ENCODE measurements at places on chromosomes 1 and 21.
A peak's percentile ranks its signal among the peaks of the same experiment; 100 is the strongest.

DNA sequence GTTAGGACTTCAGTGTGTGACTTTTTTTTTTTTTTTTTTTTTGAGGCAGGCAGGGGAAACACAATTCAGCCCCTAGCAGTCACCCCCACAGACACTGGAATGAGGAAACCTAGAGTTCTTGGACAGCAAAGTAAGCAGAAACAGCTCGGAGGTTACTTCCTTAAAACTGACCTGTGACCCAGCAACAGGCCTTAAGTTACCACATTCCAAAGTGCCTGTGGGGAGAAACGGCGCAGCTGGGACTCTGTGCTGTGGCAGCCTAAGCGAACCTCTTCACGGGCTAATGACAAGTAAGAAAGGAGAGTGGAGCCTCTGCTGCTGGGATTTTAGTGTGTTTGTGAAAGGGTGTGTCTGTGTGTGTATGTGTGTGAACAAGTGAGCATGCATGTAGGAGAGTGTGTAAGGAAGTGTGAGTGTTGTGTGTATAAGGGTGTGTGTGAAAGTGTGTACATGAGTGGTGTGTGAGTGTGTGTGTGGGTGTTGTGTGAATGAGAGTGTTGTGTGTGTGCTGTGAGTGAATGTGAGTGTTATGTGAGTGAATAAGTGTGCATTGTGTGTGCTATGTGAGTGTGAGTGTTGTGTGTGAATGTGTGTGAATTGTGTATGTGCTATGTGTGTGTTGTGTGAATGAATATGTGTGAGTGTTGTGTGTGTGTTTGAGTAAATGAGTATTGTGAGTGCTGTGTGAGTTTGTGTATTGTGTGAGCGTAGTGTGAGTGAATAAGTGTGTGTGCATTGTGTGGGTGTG lies 180.8 kb downstream of the BRINP2 start:
- DNase-seq: no peak

DNA sequence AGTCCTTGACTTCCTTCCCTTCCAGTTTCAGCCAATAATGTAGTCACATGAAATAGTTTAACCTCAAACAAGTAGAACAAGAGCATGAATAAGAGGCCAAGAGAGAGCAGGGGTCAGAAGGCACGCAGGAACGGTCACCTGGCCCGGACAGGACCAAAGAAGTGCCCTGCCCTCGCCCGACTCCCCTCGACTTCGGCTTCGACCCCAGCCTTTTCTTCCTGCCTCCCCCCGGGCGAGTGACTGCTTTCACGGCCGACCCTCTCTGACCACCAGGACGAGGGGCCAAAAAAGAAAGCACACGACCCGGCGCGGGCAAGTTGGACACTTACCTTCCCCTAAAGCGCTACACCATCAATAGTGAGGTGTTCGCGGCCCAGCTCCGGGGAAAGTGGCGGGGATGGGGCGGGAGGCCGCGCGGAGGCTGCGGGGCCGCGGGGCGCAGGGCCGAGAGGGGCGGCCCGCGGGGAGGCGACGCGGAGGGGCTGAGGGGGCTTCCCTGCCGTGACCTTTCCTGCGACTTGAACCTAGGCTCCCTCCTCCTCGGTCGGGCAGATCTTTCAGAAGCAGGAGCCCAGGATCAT lies 519 bp downstream of the RERE start:
- DNase-seq: peak; percentile 63

GRCh38 chr1:119943216-119943615 lies 46.9 kb upstream of the ADAM30 start:
- DNase-seq: no peak

GRCh38 chr1:234893725-234894630 lies 234.7 kb downstream of the TOMM20 start:
- DNase-seq: no peak

DNA sequence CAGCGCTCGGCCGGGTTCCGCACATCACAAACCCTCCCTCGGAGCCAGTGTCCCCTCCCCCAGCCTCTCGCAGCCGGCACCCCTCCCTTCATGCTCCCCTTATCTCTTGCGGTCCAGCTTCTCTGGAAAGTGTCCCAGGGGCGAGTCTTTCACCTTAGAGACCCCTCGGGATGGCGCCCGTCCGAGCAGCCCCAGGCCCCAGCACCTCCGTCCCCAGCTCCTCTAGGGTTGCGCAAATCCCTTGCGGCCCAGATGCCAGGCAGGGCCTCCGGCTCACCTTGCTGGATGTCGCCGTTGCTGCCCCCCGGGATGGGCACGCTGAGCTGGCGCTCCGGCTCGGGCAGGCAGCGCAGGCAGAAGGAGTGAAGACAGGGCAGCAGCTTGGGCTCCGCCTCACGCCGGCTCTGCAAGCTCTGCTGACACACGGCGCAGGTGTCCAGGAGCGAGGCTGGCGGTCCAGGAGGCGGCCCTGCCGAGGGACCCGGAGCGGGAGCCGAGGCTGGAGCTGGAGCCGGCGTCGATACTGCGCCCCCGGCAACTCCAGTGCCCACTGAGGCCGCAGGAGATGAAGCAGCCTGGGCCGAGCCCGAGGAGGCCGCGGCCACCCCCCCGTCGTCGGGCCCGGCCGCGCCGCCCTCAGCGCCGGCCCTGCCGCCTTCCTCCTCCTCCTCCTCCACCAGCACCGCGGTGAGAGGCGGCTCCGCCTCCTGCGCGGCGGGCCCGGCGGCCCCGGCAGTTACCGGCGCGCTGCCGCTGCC lies 550 bp downstream of the TRIM33 start:
- DNase-seq: peak; percentile 87

GRCh38 chr1:10054465-10054864 lies 21.7 kb downstream of the UBE4B start:
- no peak for DNase-seq

DNA sequence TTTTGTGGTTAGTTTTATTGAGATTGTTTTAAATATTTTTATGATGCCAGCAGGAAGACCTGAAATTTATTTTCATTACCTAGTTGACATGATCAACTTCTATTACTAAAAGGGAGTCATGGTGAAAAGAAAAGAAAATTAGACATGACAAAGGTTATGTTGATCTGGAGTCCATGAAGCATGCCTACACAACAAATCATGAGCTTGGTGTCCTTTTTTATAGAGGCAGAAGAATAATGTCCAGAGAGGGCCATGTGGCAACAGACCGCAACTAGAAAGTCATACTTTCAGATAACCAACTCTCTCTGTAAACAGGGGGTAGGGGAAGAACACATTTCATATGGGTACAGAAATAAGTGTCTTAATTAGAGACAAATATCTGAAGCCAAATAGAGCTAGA lies 175.5 kb upstream of the HOOK1 start:
- no peak for DNase-seq

DNA sequence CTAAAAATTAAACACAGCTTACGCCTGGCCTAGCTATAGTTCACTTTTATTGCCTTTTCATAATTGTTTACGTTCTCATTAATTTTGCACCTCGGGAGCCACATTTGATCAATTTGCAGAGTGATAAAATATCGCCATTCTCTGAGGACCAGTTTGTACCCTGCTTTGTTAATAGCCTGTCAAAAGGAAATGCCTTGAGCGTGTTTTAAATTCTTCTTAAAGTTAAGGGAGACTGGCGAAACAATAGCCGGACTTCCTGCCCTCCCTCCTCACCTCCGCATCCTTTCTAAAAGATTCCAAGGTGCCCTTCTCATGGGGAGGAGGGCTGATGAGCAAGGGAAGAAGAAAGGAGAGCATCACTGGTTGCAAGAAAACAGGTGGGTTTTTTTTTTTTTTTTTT lies 271.6 kb downstream of the KCNJ6 start:
- no peak for DNase-seq

- no peak for DNase-seq
Observed at GRCh38 chr1:81619156-81619555, 181.6 kb upstream of the ADGRL2 start.

DNA sequence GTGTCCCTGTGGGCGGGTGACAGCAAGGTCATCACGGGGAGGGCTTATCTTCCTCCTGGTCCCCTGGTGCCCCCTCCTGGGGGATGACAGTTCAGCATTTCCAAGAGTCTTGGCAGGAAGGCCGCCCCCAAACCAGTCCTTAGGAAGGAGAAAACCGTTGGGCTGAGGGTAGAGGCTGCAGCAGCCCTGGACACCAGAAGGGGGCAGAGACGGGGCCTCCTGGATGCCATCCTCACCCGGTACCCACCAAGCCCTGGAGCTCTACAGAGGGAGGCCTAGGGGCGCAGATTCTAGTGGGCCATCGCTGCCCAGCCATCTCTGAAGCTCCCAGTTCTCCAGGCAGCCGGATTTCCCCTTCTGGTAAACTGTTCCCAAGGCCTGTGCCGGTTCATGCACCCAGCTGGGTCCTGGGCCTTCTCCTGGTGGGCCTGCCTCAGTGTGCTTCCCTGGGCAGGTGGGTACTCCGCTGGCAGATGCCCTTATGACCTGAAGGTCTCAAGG lies 14.8 kb upstream of the ZNF669 start:
- peak; percentile 93 for DNase-seq

- no peak for DNase-seq
Observed at GRCh38 chr21:44526096-44526997, 13.6 kb downstream of the KRTAP10-1 start.

- no peak for DNase-seq
Observed at GRCh38 chr1:160260406-160261382, 1.7 kb downstream of the DCAF8 start.

DNA sequence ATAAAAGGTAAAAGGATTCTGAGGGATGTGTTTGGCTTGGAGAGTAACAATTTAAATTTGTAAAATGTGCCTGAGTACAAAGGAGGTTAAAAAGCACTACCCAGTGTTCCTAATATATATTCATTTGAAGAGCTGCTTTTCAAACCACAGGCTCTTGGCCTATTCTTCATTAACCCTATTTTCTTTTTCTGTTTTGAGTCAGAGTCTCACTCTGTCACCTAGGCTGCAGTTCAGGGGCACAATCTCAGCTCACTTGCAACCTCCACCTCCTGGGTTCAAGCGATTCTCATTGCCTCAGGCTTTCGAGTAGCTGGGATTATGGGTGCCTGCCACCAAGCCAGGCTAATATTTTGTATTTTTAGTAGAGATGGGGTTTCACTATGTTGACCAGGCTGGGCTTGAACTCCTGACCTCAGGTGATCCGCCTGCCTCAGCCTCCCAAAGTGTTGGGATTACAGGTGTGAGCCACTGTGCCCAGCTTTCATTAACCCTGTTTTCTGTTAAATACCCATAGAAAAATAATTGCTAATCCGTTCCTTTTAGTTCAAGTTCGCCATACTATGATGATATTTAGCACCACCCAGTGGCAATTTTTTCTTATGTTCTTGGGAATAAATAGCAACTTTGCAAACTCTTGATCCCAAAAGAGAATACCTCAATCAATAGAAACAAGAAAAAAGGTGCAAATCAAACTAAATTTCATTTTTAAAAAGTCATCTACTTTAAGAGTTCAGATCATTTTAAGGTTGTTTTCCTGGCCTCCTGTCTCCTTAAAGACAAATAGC lies 30.5 kb downstream of the ZBTB8OS start:
- no peak for DNase-seq

DNA sequence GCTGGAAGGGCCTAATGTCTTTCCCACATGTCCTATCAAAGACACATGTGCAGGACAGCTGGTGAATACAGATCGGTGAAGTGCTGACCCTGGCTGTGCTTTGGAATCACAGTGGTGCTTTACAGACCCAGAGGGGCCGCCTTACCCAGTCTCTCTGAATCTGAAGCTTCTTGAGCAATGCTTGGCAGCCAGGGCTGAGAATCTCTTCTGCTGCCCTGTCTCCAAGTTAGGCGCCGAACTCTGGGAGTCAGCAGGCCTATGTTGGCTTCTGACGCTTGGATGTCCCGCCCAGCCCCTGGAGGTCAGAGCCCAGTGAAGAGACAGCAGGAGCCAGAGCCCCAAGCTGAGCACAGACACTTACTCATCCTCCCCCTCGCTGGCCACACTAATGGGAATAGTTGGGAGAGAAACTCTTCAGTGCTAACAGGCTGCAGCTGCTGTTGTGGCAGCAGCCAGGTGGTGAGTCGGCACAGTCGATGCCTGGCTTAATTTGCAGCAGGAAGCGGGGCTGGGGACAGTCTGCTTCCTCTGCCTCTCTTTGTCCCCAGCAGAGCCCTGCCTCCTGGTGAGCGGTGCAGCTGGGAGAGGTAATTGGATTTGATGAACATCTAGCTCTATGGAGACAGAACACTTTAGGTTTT lies 68.1 kb downstream of the URB2 start:
- DNase-seq: peak; percentile 34

DNA sequence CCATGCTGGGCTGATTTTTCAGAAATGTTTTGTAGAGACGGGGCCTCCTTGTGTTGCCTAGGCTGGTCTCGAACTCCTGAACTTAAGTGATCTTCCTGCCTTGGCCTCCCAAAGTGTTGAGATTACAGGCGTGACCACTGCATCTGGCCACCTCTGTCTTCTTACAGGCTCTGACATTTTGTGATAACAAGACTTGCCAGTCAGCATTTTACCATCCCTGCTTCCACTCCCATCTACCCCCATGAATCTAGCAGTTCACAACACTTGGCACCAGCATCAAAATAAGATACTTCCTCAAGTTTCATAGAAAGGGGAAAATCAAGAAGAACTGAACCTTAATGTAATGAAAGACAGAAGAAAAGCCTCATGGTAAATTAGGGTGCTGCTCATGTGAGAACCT lies 32.4 kb downstream of the SLC35F3 start:
- no peak for DNase-seq

DNA sequence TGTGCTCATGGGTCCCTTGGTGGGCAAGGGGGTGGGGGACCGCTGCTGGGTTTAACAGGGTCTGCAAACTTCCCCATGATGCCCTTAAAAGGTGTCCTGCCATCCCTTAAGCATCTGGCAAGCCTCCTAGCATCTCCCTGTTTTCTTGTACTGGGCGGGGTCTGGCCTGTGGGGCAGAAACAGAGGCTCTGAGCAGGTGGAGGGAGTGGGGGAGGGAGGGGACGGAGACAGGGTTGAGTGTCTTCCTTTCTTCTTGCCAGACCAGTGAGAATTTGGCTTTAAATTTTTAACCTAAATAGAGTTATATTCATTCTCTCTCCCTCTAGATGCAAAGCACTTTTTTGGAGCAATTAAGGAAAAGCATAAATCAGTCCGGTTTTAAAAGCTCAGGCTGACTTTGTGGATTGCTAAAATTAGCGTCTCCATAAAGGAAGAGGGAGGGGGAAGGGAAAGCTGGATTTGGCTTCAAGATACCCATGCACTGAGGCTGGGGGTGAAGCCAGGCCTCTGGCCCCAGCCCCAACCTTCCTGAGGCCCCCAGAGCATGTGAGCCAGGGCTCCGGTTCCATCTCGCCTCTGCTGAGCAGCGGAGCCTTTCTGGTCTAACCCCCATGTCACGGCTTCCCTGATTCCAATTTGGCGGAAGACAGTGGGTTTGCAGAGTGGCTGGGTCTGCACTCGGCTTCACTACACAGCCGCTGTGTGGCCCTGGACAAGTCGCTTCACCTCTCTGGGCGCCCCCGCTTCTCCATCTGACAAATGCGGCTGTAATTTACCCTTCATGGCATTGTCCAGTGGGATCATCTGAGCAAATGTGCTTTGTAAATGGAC lies 25.3 kb downstream of the IGSF21 start:
- no peak for DNase-seq

GRCh38 chr1:81174052-81174451 lies 626.7 kb upstream of the ADGRL2 start:
- no peak for DNase-seq

Data from H7 (cell line).